ENCODE measurements at places on chromosomes 6 and 20.

- no peak for DNase-seq
These were observed 166.4 kb downstream of the EYA4 start for GRCh38 chr6:133407320-133408100.

DNA sequence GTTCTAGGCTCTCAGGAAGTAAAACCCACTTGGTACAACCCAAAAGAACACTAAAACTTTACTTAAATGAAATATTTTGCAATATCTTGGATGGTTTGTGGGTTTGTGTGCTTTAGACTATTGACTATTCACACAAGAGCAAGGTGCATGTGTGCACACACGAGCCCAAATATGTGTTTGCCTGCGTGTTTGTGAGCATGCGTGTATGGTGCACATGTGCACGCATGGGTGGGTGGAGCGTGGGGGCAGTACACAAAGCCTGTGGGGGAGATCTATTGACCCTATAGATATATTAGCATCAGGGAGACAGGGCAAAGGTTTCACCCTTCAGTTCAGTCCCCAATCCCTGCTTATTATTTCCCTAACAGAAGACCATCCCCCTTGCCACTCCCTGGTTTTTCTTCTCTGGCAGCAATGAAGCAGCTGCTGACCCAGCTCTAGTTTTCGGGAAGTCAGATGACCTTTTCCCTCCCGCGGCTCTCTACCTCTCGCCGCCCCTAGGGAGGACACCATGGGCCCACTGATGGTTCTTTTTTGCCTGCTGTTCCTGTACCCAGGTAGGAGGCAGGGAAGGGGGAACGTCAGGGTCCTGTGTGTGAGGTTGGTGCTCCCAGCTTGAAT, at the start of gene C2:
TSS of gene C2 (plus strand) at position 476 of the 621 bp plus-strand sequence. CDS start at position 512, 36 bp downstream.
- no peak for DNase-seq

DNA sequence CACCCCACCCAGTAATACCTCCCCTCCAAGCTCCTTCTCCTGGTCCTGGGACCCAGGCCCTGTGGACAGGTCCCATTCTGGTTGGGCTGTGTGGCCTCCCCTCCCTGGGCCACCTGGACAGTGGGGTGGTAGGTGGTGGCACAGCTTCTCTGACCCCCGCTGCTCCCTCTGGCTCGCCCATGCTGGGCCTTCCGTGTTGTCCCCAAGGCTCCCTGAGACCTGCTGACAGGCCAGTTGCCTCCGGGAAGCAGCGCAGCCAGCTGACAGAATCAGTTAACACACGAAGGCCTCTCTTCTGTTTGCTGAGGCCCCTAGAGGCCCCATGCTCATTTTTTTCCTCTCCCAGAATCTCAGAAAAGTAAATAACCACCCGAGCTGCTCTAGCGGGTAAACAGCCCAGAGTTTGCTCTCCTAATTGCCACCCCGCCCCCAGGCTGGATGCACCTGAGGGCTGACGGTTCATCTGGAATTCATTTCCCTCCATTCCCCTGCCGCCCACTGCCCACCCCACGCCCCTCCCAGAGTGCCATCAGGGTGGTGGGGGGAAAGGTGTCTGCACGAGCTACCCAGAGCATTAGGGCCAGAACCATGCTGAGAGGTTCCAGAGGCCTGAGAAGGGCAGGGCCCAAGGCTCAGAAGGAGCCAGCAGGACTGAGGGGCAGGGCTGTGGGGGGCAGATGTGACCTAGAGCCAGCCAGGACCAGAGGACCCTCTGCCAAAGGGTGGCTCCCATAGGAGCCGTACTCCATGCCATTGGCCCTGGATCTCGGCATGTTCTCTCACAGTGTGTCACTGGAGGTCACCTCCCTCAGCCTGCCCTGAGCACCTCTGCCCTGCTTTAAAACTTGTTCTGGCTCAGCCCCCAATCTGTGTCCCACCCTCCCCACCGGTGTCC, 157.5 kb downstream of the GRM4 start:
- no peak for DNase-seq

GRCh38 chr6:77466451-77467437, 3.5 kb upstream of the HTR1B start:
- DNase-seq, result no peak

DNA sequence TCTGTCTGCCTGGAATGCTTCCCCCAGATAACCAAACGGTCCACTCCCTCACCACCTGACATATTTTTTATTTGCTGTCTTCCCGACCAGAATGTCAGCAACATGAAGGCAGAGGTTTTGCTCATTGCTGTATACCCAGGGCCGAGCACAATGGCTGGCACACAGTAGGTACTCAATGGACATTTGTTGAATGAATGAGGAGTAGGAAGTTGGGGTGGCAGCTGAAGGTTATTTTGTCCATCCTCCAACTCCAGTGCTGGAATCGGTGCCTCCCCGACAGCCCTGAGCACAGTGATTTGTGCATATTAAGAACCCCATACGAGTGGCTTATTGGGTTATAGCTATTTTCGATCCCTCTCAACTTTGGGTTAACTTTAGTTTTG, 10.3 kb downstream of the DUSP15 start:
- DNase-seq, result no peak
